ENCODE measurements at places on chromosomes 1 and 21.

GRCh38 chr1:94629259-94630181 lies 88.0 kb upstream of the F3 start:
- DNase-seq = no peak

- no peak for DNase-seq
Observed at GRCh38 chr1:165452336-165453130, 7.6 kb upstream of the RXRG start.

DNA sequence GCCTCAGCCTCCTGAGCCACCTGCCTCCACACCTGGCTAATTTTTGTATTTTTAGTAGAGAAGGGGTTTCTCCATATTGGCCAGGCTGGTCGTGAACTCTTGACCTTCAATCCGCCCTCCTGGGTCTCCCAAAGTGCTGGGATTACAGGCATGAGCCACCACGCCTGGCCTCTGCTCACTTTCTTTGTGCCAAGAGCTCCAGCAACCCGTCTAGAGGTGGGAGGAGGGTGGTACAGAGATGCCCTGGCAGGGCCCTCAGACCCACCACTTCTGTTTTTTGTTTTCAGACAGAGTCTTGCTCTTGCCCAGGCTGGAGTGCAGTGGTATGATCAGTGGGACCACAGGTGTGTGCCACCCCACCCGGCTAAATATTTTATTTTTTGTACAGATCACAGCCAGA lies 6.9 kb upstream of the SYNC start:
- DNase-seq = no peak

- DNase-seq = no peak
Observed at GRCh38 chr21:42353623-42354022, 2.8 kb upstream of the TFF2 start.

DNA sequence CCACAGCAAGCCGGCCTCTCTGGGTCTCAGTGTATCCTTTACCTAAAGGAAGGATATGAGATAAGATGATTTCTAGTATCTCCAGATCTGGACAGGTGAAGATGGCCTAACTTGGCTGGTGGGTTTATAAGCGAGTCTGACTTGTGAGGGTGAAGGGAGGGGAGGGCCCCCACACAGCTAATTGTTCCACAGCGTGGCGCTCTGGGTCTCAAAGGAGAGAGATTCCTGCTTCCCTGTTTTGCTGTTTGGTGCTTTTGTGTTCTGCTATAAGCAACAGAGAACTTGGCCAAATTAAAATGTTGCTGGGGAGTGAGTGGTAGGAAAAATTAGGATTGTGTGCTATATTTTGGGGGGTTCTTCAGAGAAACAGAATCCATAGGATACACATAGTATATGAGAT lies 28.9 kb upstream of the NLRP3 start:
- no peak for DNase-seq
